NCI-H1436 treated with DMSO at 0.1 percent for 48 hours (cell line): ENCODE measurements at places on chromosomes 3 and 15.

- DNase-seq: no peak
These were observed 172.7 kb downstream of the WDR72 start for GRCh38 chr15:53586799-53587198.

- no peak for DNase-seq
These were observed 28.8 kb upstream of the HDAC11 start for GRCh38 chr3:13451301-13451673.

DNA sequence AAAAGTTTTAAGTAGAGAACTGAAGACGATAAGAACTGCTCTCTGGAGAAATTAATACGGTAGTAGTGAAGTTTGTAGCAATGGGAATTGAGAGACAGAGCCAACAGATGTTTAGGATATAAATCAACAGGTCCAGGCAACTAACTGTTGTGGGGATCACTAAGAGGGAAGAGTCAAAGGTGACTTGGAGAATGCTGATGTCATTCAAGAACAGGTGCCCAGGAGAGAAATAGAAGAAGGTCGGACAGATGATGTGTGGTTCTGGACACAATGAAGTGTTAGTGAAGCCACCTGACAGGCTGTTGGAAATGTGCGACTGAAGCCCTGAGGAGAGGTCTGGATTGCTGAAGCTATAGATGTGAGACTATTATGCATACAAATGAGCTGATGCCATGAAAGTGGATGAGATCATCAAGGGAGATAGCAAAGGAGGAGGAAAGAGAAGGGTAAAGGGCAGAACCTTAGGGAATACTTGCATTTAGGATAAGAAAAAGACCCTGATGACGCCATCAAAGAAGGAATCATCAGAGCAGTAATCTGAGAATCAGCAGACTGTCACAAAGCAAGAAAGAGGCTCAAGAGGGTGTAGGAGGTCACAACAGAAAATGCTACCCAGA lies 183.7 kb downstream of the FRMD5 start:
- no peak for DNase-seq

DNA sequence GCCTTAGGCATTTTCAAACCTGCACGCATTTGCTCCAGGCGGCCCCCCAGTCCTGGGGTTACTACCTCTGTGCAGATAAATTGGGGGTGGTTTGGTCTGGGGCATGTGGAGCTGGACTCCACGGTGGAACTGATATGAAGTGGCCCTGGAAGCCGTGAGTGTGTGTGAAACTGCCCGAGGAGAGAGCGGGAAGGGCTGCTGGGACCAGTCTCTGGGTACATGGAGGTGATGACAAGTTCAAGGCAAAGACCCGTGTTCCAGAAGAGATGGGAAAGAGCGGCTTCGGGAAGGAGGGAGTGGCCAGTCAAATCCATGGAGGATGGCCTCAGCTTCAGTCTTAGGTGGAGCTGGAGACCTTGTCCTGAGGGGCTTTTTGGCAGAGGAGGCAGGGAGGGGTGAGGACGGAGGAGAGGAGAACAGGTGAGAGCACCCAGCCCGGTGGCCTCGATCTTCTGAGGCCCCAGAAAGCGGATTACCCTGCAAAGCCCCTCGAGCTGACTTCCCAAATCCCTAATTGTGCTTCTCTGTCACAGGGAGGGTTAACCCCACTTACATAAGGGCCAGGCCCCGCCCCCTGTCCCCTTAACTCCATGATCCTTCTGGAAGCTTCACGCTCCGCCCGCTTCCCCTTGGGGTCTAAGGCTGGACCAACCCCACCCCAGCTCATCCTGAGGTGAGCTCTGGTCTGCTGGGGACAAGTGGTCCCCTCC lies 1.9 kb upstream of the NR2E3 start:
- no peak for DNase-seq

DNA sequence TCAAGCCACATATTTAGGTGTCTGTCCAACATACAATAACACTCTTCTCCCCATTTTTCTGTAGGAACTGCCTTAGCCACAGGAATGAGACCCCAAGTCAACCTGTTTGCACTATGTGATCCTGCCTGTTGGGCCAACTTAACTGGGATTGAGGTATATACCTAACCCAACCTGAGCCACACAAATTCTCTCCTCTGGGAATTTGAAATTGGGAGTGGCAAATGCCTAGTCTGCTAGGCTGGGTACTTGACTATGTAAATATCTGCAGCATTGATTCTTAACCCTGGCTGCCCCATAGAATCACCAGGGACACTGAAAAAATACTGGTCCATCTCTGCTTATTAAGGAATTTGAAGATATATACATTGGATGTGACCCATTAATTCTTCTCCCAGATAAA lies 35.2 kb upstream of the TNIK start:
- DNase-seq: no peak

GRCh38 chr3:73576999-73577461 lies 47.7 kb downstream of the PDZRN3 start:
- no peak for DNase-seq

DNA sequence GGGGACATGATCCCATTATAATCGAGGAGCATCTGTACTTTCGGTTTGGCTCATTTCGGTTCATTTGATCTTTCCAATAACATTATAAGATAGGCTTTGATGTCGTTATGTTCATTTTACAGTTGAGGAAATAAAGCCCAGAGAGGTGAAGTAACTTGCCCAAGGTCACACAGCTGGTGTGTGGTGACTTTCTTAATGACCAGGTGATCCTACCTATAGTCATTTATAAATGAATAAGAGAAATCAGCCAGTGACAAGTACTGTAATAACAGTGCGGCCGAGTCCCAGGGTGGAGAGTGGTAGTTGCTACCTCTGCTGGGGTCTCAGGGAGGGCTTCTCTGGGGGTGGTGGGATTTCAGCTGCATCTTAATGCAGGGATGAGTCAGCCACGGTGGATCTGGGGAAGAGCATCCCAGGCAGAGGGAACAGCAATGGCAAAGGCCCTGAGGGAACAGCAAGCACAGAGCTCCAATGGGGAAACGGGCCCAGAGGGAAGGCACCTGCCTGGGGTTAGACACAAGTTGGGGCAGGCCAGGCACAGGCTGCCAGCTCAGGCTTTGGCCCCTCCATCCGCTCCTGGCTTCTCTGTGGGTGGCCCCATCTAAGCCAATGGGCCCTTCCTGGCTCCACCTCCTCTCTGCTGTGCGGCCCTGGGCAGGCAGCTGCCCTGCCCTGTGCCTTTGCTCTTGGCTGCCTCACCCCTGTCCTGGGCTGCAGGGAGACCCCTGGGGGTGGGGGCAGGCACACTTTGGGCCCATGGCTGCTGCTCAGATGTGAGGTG lies 1.1 kb upstream of the FBLN2 start:
- no peak for DNase-seq

GRCh38 chr15:38103564-38103963 lies 149.1 kb upstream of the SPRED1 start:
- DNase-seq: no peak

DNA sequence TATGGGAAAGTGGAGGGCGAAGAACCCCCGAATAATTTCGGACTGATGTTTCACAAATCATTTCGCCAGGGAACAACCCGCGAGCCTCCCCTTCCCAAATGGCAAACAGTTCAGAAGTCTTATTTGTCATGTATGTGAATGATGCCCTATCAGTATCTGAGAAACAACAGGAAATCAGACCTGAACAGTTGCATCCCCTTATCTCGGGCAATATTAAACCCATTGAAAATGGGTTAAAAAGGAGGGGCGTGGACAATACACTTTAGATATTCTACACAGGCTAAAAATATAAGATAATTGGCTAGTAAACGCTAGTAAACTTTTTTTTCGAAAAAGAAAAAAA lies 1003.3 kb upstream of the NR2F2 start:
- DNase-seq: no peak

GRCh38 chr3:48423241-48423882 lies 6.5 kb downstream of the PLXNB1 start:
- DNase-seq: no peak

- DNase-seq: no peak
These were observed 86.7 kb downstream of the FAM43A start for GRCh38 chr3:194772241-194773000.

GRCh38 chr3:49327485-49327884 lies 12.4 kb downstream of the USP4 start:
- no peak for DNase-seq

GRCh38 chr3:153639631-153640030 lies 477.6 kb downstream of the RAP2B start:
- DNase-seq: no peak

DNA sequence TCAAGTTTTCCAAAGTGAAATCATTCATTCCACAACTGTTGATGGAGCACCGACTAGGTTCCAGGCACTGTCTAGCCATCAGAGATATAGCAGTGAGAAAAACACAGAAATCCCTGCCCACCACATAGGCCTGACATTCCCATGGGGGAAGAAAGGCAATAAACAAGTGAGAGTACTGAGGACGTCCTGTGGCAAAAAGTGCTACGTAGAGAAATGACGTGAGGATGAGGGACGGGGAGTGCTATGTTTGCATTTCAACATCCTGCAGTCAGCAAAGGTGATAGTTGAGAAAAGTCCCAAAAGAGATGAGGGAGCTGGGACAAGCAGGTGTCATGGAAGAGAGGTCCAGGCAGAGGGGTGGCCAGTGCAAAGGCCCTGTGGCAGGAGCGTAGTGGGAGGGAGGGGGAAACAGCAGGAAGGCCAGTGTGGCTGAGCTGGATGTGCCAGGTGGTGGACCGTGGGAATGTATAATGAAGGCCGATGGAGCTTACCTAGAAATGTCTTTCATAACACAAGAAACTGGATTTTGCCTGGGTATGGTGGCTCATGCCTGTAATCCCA lies 10.4 kb upstream of the FURIN start:
- no peak for DNase-seq

DNA sequence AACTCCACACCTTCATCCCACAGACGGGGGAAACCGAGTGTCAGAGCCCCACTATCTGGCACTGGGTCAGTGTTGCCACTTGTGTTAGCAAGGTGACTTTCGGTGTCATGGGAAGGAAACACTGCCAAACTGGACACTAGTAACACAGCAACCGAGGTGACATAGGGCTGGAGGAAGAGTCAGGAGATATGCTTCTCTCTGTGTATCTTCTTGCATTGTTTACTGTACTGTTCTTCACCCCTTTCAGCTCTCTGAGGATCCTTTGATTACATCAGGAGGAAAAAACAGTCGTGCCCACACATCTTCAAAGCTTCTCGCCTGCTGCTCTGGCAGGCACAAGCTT lies 109.4 kb upstream of the RAD18 start:
- DNase-seq: no peak

DNA sequence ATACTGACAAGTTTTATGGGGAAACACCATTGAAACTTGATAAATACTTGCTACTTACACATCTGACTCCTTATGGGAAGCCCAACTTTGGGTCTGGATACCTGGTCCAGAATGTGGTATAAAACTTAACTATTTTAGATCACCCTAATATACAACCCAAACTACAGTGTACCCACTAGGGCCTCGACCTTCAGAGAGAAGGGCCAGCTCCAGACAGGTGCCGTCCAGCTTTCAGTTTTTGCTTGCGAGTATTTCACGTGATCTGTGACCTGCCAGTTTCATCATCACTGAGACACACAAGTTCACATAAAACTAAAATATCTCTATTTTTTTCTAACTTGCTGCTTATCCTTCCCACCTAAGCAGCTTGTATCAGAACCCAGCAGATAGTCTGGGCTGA lies 59.3 kb upstream of the RPL35A start:
- DNase-seq: no peak

DNA sequence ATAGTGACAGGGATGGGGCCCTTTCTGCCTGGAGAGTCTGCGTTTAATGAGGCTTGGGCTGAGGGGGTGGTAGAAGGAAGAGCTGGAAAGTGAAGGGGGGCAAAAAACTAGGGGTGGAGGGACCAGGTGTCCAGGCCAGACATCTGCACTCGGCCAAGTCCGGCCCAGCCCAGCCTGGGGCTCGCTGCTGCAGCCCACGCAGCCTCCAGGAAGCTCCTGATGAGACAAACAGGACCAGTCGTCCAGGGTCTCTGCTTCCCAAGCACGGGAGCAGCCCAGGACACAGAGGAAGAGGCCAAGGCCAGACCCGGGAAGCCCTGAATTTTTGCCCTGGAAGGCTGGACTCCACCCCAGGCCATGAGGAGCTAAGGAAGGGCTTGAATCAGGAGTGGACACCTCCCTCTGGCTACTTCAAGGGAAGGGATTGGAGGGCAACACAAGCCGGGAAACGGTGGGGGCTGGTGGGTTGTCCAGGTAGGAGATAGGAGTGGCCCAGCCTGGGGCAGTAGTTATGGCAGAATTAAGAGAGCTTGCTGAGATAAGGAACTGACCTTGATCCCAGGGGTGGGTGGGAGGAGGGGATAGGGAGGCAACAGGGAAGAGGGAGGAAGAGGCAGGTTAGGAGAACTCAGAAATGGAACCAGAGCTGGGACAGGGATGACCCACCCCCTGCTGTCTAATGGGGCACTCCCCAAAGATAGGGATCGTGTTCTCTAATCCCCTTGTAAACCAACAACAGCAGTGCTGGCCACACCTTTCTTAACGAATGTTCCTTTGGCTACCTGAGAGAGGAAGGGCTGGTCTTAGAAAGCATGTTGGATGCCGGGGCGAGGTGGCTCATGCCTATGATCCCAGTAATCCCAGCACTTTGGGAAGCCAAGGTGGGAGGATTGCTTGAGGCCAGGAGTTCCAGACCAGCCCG lies 89.5 kb downstream of the ANP32A start:
- DNase-seq: no peak

DNA sequence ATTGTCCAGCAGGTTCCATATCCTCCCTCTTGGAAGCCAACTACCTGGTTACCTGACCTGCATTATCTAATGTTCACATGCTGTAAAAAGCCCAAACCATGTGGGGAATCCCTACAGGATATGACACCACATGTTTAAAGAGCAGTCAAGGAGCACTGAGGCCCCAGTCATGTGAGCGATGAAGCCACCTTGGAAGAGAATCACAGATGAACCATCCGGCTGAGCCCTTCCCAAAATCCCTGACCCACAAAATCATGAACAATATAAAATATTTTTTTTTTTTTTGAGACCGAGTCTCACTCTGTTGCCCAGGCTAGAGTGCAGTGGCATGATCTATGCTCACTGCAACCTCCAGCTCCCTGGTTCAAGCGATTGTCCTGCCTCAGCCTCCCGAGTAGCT lies 10.6 kb upstream of the ANKDD1A start:
- DNase-seq: no peak

- no peak for DNase-seq
These were observed 82.8 kb upstream of the FXR1 start for GRCh38 chr3:180829409-180830405.

DNA sequence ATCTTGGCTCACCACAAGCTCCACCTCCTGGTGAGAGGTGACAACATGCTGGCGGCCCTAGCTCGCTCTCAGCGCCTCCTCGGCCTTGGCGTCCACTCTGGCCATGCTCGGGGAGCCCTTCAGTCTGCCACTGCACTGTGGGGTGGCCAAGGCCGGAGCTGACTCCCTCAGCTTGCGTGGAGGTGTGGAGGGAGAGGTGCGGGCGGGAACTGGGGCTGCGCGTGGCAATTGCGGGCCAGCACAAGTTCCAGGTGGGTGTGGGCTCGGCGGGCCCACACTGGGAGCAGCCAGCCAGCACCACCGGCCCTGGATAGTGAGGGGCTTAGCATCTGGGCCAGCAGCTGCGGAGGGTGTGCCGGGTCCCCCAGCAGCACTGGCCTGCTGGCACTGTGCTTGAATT lies 275.7 kb upstream of the P2RY1 start:
- DNase-seq: no peak

- DNase-seq: no peak
These were observed 234.5 kb upstream of the ICE2 start for GRCh38 chr15:60713119-60714084.
